ENCODE measurements at places on chromosomes 1 and 21.

- DNase-seq, result no peak
Measured at GRCh38 chr1:154861607-154862094, 8.4 kb downstream of the KCNN3 start.

- no peak for DNase-seq
Measured at GRCh38 chr1:160541622-160542302, 18.7 kb upstream of the SLAMF6 start.

- DNase-seq, result no peak
Measured at GRCh38 chr21:27275294-27275927, 308.5 kb upstream of the ADAMTS5 start.

- no peak for DNase-seq
Measured at GRCh38 chr1:222251847-222252246, 296.1 kb downstream of the HHIPL2 start.

GRCh38 chr1:227887697-227888403, 59.9 kb downstream of the WNT9A start:
- no peak for DNase-seq

DNA sequence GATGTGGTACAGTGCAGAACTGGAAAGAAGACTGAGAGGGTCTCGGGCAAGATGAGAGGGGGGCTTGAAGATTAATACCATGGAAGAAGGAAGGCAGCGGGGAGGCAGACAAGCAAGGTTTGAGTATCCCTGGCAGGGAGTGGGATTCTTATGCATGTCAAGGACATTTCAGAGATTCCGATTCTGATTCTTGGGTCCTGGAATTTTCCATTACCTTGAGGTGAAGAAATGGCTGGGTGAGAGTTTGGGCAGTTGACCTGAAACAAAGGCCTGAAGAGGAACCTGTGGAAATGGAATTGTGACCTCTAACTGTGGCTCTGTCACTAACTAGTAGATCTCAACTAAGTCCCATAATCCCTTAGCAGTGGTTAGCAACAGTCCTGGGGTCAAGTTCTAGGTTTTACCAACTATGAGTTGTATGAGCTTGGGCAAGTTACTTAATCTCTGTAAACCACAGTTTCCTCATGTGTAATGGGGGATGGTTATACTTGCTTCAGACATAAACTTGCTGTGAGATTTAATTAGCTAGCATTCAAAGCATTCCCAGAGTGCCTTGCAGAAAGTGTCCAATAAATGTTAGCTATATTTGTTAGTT, 8.6 kb upstream of the ACTN2 start:
- DNase-seq, result no peak

GRCh38 chr1:247370786-247371732, 39.4 kb upstream of the ZNF496 start:
- DNase-seq, result no peak

DNA sequence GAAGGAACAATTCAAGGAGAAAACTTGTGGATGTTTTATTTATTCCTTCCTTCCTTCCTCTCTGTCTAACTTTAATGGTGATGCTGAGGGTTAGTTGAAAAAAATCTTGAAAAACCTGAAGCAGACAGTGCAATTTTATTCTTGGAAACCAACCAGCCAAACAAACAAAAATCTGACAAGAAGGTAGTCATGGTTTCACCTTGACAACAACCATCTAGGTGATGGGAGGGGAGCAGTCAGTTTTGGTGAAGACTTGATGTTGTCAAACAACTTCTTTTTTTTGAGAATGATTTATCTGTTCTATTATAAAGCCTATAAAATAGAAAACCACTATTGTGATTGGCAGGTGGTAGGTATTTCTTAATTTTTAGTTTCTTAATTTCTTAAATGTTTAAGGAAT, 92.4 kb upstream of the GPR88 start:
- DNase-seq, result no peak

DNA sequence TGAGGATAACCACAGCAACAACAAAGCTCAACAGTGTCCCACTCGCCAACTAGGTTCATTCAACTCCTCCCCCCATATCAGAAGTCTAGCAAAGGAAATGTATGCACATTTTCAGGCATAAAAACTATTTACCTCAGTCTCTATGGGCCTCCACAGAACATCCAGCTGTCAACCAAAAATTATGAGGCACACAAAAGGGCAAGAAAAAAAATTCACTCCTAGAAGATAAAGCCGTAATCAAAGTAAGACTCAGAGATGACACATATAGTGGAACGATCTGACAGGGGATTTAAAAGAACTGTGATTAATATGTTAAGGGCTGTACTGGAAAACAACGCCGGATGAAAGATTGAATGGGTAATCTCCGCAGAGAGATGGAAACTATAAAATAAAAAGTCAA, 158.7 kb downstream of the NTPCR start:
- no peak for DNase-seq

DNA sequence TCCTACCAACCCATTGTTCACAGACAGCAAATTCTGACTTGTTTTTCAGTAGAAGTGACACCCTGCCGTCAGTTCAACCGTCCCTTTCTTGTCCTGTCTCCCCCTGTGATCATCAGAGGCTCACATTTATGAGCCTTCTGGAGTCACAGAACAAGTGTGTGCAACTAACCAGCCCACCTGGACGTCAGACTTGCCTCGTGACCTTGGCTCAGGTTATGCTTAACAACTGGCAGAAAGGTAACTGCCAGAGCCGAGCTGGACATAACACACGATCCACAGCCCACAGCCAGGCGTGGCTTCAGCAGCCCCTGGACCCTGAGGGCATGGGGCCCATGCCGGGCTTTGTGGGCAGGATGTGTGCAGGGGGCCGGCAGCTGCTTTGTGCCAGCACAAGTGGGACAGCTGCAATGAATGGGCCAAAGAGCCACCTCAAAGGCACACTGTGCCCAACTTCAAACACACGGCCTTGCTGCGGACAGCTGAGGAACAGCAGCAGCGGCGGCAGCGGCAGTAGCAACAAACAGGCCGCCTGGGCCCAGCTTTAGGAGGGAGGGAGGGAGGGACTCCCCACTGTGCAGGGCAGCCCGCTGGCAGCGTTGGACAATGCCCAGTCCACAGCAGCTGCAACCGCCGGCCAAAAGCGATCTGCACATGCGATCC, 103.9 kb downstream of the ZBTB18 start:
- DNase-seq, result peak; percentile 82

- DNase-seq, result no peak
Measured at GRCh38 chr1:207459008-207459407, 4.9 kb downstream of the CR2 start.

DNA sequence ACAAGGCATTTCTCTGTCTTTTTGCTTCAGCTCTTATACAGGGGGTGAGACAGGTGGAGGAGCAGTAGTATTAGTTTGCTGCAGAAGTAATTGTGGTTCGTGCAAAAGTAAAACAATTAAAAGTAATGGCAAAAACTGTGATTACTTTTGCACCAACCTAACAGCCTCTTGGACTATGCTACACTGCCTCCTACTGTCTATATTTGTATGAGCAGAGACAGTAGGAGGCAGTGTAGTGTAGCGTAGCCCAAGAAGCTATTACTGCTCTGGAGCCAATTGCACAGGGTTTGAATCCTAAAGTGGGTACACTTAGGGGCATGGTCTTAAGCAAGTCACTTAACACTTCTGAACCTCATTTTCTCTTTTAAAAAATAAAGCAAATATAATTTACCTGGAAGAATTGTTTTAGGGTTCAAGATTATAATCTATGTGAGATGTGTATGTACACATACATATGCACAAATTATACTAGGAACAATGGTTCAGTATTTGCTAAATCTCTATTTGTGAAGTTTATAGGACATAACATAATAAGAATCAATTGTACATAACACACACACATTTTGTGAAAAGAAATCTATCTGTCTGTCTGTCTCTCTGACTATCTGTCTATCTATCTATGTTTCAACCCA, 103.8 kb downstream of the BRINP3 start:
- DNase-seq, result no peak

DNA sequence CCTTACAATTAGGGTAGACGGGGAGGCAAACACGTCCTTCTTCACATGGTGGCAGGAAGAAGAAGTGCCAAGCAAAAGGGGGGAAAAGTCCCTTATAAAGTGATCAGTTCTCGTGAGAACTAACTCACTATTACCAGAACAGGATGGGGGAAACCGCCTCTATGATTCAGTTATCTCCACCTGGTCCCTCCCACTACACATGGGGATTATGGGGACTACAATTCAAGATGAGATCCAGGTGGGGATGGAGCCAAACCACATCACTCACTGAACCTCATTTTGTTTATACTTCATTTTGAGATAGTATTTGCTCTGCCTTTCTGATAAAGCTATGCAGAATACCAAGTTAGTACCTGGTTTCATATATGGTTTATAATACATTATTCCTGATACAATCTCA, 26.5 kb downstream of the APP start:
- DNase-seq, result no peak

GRCh38 chr1:168054117-168054516, 82.6 kb downstream of the GPR161 start:
- DNase-seq, result peak; percentile 29

DNA sequence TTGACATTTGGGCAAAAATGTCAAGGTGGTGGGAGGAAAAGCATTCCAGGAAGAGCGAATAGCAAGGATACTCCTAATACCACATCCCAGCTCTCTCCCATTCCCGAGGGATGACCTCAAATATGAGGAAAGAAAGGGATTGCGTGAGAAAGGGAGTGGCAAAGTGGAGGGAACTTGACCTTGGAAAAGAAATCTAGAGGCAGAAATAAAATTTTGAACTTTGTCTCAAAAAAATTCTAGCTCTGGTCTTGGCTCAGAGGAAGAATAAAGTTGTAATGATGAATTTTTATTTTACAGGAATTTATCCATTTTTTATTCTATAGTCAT, 127.8 kb downstream of the TBX19 start:
- DNase-seq, result no peak

GRCh38 chr1:233689017-233689747, 75.3 kb downstream of the KCNK1 start:
- no peak for DNase-seq

DNA sequence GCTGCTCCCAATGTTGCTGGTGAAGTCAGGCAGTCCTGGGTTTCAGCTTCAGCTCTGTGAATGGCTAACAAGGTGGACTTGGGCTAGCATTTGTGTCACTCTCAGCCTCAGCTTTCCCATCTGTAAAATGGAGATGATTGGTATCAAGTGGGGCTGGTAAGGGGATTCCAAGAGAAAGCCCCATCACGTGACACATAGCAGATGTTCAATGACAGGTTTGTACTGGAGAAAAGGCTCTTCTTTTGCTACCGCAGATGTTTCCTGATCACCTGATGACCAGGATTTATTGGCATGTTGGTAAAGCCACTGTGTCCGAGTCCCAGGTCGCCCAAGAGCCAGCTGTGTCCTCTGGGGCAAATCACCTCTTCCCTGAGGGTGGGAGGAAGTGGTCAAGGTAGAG, 335.0 kb downstream of the MATN1 start:
- DNase-seq, result no peak

GRCh38 chr1:3399732-3400131, 54.7 kb upstream of the ARHGEF16 start:
- peak; percentile 29 for DNase-seq

GRCh38 chr21:33078907-33079582, 9.1 kb downstream of the OLIG1 start:
- peak; percentile 98 for DNase-seq

DNA sequence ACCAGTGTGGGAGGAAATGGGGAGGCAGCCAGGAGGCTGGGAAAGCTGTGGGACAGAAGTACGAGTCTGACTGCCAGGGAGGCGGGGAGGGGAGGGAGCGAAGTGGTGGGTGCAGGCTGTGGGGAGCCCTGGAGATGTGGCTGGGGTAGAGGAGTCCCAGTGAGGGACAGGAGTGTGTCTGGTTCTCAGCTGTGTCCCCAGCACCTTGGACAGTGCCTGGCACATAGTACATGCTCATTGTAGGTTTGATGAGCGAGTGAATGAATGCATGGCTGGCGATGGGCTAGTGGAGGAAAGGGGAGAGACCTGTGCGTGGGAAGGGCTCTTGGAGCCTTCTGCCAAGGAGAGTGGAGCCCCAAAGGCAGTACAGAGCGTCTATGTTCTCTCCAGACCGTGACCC, 104.1 kb downstream of the SIK1 start:
- DNase-seq, result no peak

DNA sequence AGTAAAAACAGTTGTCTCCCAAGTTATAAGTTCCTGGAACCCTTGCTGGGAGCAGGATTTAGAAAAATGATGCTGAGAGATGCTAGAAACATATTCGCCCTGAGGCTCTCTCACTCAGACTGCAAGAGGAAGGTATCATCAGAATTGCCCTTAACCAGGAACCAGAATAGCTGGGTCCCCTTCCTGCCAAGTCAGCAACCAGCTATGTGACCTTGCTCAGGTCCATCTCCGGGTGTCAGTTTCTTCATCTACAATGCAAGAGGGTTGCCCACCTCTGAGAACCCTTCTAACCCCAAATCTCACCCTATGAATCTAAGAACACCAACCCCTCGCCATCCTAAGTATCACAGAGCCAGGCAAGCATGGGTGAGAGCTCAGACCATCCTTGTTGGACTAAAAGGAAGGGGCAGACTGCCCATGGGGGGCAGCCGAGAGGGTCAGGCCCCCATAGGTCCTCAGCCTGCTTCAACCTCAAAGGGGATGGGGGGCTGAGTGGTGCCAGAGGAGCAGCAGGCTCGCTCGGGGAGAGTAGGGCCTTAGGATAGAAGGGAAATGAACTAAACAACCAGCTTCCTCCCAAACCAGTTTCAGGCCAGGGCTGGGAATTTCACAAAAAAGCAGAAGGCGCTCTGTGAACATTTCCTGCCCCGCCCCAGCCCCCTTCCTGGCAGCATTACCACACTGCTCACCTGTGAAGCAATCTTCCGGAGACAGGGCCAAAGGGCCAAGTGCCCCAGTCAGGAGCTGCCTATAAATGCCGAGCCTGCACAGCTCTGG, 390 bp upstream of the S100A9 start:
- DNase-seq, result no peak

- DNase-seq, result no peak
Measured at GRCh38 chr1:42328047-42328625, 6.9 kb downstream of the FOXJ3 start.

GRCh38 chr1:222084996-222085395, 343.1 kb upstream of the DUSP10 start:
- no peak for DNase-seq

DNA sequence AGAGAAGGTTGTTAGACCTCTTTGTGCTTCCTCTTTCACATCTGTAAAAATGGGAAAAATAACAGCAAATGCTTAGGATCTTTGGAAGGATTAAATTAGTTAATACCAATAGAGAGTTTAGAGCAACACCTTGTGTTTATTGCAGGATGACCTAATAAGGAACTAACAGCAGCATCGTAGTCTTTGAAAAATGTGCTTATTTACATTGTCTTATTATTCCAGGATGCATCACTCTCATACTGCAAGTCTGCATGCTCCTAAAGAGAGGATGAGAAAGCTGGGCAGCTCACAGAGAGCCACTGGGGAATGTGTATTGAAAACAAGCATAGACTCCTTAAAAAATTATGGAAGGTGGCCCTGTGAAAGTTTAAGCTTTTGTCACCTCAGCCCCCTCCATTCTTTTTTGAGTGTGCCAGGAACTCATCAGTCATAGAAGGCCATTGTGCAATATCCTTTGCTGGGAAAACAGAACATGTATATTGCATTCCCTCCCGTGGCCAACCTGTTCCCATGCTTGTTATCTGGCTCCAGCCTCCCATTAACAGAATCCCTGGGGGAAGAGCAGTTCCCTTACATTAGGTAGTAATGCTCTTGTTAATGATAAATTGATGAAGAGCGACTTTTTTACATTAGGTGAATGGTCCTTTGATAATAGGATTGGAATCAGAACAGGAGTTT, 180.7 kb downstream of the ZNF326 start:
- DNase-seq, result no peak
